ENCODE measurements at places on chromosomes 5 and 9. TPM values are rescaled to one million over a fixed set of nuclear protein-coding genes. Genes with fewer than 3 reads are reported as not detected.

The TSSK1B gene
- not detected for total RNA-seq

DNA sequence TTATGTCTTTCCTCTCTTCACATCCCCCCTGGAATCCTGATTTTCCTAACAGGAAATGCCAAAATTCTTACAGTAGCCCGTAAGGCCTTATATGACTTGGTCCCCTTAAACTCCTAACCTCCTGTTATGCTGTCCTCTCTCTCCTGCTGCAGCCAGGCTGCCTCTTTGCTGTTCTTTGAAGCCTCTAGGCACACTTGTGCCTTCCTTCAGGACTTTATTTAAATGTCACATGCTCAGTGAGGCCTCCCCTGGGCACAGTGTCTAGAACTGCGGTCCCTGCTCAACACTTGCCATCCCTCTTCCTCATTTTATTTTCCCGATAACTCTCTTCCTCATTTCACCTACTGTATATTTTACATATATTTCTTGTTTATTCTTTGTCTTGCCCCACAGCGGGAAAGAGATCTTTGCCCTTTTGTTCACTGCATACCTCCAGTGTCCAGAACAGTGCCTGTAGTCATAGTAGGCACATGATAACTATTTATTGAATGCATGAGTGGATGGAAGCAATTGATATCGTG, 5.5 kb upstream of the SHB start:
- ATAC-seq = no peak
- H3K4me1 ChIP-seq = peaks cover 5% of the 10 kb centered on the region
- no peaks in the 10 kb centered on the region for H3K36me3 ChIP-seq
- H3K4me3 ChIP-seq = no peak overlapping the region

The PLAA gene
- total RNA-seq = 23.7 TPM

GRCh38 chr9:119443179-119443578, 73.9 kb upstream of the BRINP1 start:
- H3K4me3 ChIP-seq = no peak overlapping the region
- no peaks in the 10 kb centered on the region for H3K36me3 ChIP-seq
- no peaks in the 10 kb centered on the region for H3K27me3 ChIP-seq
- ATAC-seq = no peak
- H3K4me1 ChIP-seq = no peaks in the 10 kb centered on the region

The PTGES2 gene
- total RNA-seq = 15.3 TPM

DNA sequence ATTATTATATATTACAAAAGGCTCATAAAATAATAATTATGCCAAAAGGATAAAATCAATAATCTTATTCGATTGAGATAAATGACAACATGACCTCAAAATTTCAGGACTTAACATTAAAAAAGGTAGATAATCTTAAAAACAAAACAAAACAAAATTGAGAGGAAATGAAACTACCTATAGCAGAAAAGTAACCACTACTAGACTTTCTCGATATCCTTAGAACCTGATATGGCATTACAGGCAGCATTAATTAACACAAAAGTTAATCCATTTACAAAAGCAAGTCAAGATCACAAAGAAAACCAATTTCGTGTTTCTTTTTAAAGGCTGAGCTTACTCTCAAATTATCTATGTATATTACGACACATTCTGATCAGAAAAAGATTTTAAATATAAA, 29.9 kb downstream of the TMEM161B start:
- H3K4me3 ChIP-seq = no peak overlapping the region
- H3K4me1 ChIP-seq = peaks cover 11% of the 10 kb centered on the region
- H3K27ac ChIP-seq = no peak overlapping the region
- no peaks in the 10 kb centered on the region for H3K27me3 ChIP-seq
- ATAC-seq = no peak

The FOXD4L3 gene
- total RNA-seq = 0.16 TPM

DNA sequence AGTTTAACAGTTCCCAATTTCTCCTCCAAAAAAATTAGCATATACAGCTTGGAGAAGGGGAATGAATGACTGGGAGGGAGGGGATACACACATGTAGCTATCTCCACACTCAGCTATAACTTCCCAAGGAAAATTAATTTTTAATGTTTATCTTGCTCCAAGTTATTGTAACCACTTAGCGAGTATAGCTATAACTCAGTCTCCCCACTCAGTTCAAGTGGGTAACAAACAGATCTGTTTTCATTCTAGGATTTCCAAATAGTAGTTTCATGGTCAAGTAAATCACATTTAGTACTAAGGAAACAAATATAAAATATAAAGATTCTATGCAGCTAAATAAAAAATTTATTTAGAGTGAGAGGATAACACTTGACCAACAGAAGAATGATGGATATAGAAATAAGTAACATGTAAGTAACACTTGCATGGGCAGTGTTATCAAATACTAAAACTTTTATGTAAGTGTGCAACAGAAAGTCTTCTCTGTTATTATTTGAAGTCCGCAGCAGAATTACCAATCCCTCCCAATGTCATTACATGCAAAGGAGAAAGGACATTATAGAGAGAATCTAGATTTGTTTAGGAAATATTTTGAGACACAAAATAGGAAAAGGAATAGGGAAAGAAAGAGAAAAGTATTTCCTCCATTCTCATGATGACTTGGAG, 10.2 kb upstream of the NFIB start:
- no peak for ATAC-seq
- peaks cover 7% of the 10 kb centered on the region for H3K4me1 ChIP-seq
- no peaks in the 10 kb centered on the region for H3K36me3 ChIP-seq
- no peak overlapping the region for H3K27ac ChIP-seq

Data from activated T-helper 17 cell treated with anti-CD3 and anti-CD28 coated beads, Interleukin-2, amount 50 U/mL, for 72 hours (primary cell).